ENCODE measurements at places on chromosomes 7 and 10.

DNA sequence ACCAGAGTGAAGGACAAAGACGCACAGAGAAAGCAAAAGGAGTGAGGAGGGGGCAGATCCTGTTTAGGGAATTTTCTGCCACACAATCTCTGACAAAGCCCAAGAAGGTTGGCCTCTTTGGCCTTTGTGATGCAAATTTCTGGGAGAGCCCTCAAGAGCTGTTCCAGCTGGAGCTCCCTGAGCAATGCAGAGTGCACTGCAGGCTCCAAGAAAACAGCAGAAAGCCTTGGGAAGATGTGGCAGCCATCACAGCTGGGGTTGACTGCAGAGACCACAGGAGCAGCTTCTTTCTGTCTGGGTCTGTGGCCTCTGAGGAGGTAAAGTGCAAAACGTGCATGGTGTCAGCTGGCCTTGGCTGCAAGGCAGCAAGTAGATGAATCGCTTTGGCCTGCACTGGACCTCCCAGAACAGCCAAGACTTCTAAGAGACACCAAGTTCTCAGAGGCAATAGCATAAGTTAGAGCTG, 200.2 kb downstream of the ELMO1 start:
- no peak for DNase-seq

- DNase-seq = no peak
These were observed 99.6 kb downstream of the JMJD1C start for GRCh38 chr10:63365976-63366765.

- DNase-seq = peak; percentile 16
These were observed 662 bp downstream of the DNAJC2 start for GRCh38 chr7:103343758-103344452.

GRCh38 chr10:125868372-125868975, 12.6 kb downstream of the DHX32 start:
- peak; percentile 49 for DNase-seq

DNA sequence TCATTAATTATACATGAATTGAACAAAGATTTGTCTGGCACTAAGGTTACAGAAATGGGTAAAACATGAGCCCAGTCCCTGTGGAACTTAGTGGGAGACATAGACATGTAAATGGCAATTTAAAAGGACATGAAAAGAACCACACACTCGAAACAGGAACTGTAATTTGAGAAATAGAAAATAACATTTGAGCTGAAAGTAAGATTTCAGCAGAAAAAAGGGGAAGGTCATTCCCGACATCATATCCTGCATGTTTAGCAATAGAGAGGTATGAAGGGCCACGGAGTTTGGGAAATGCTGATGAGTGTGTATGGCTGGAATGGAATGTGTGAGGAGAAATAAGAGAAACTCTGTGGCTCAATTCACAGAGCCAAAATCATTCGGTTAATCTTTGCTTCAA, 175.4 kb upstream of the AHR start:
- DNase-seq = peak; percentile 82

Measured in brain microvascular endothelial cell (primary cell).